ENCODE measurements at places on chromosomes 1 and 21.

DNA sequence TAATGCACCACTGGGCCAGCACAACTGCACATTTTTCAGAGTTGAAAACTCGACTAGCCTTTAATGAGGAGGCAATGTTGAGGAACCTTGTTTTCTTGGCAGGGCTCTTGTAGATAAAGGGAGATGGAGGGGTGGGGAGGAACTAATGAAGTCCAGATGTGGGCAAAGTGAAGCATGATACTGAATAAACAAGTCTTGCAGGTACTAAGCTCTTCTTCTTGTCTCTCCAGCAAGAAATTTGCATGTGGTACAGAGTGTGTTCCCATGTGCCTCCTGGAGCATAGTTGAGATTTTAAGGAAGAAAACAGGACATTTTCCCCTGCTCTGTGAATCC is 47.0 kb downstream of the PLPP3 start:
- no peak for DNase-seq

DNA sequence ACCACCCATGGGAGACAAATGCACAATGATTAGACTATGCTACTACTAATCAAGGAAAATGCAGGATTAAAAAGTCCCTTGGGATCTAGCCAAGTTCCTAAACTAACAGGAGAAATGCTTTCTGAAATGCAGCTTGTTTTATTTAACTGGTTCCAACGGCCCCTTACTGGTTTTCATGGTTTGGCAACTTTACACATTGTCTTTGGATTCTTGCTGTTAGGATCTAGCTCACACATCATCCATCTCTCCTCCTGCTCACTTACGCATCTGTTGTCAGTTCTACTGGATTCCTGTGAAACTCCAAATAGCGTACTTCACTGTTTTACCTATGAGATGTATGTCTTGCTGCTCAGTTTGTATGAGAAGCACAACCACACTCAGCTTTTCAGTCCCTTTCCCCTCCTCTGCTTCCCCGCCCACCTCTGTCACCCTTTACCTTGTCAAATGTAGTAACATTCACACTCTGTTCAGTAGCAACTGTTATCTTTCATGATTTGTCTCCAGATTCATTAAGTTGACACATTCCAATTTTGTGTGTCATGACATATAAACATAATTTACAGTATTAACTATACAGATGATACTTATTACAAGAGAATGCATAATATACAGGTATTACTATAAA is 130.1 kb downstream of the SIM2 start:
- no peak for DNase-seq

DNA sequence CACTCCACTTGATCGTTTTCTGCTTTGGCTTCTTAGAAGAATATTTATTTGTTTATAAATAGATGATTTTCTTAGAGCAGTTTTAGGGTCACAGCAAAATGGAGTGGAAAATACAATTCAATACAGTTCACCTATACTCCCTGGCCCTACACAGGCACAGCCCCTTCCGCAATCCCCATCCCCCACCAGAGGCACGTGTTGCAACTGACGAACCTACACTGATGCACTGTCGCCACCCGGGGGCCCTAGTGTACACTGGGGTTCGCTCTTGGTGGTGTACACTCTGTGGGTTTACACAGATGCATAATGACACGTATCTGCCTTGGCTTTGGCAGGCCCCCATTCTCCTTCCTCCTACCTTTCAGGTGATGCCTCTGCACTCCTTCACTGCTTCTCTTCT is 8.0 kb downstream of the ECHDC2 start:
- DNase-seq: no peak

GRCh38 chr1:47901001-47901575 is 96.1 kb downstream of the TRABD2B start:
- no peak for DNase-seq

DNA sequence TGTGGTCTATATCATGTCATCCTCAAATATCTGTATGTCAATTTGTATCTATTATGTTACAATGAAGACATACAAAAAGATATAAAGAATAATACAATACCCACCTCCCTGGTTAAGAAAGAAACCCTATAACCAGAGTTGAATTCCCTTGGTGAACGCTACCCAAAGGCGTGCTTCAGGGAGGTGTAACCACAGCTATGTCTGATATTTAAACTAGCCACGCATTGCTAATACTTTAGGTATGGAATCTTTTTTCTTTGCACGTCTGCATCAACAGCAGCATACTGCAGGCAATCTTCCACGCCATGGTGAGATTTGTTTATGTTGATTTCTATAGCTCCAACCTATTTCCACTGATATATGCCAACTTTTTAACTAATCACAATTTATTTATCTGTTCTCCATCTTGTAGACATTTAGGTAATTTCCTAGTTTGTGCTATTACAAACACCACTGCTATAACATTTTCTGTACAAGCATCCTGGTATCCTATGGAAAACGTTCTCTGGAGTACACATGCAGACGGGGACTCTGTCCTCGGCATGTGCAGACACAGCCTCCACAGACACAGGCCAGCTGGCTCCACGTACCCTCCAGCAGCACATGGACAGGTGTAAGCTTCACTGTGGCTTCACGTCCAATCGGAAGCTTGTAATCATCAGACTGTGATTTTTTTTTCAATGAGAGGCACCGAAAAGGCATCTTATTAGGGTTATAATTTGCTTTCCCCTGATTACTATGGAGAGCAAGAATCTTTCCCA is 58.5 kb downstream of the HSF2BP start:
- no peak for DNase-seq

GRCh38 chr1:154730259-154730658 is 122.3 kb upstream of the ADAR start:
- no peak for DNase-seq

- DNase-seq: no peak
Measured at GRCh38 chr1:200154069-200154767, 126.7 kb downstream of the NR5A2 start.

- DNase-seq: no peak
Measured at GRCh38 chr1:57882072-57882471, 458.2 kb upstream of the DAB1 start.

- DNase-seq: no peak
Measured at GRCh38 chr1:244968881-244969280, 104.5 kb upstream of the HNRNPU start.

DNA sequence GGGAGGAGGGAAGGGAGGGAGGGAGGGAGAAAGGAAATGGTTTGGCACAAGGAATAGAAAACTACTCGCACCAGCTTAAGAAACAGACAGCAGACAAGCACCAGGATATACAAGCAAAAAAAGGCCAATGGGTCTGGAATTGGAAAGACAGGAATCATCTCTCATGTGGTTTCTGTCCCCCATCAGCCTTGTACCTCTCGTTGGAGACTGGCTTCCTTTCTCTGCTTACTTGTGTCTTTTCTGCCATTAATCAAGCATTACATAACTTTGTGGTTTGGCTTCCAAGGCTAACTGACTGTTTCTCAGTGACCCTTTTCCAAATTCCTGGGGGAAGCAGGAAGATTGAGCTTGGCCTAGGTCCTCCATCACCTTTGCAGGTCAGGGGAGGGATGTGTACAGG is 11.8 kb upstream of the RALGPS2 start:
- DNase-seq: no peak

GRCh38 chr1:27624467-27625178 is 10.4 kb downstream of the FGR start:
- no peak for DNase-seq

GRCh38 chr21:41673596-41674335 is 93.1 kb downstream of the RIPK4 start:
- no peak for DNase-seq

- no peak for DNase-seq
Measured at GRCh38 chr1:24536391-24536840, 19.5 kb upstream of the NCMAP start.

GRCh38 chr1:203112475-203112874 is 15.1 kb upstream of the ADORA1 start:
- no peak for DNase-seq

DNA sequence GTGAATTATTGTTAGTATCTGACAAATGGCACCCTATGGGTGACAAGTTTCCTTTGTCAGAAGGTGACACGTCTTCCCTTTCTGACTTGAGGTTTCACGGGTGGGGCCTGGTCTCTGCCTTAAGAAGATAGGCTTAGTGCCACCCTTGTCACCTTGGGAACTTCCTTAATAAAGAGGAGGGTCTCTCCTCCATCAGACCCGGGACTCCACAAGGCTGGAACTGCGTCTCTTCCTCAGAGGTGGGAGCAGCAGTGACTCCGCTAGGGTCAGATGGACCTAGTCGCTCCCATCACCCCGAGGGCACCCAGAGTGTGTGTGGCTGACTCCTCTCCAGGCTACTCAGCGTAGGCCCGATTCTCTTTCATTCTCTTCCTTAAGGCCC is 774 bp upstream of the WDTC1 start:
- DNase-seq: no peak

DNA sequence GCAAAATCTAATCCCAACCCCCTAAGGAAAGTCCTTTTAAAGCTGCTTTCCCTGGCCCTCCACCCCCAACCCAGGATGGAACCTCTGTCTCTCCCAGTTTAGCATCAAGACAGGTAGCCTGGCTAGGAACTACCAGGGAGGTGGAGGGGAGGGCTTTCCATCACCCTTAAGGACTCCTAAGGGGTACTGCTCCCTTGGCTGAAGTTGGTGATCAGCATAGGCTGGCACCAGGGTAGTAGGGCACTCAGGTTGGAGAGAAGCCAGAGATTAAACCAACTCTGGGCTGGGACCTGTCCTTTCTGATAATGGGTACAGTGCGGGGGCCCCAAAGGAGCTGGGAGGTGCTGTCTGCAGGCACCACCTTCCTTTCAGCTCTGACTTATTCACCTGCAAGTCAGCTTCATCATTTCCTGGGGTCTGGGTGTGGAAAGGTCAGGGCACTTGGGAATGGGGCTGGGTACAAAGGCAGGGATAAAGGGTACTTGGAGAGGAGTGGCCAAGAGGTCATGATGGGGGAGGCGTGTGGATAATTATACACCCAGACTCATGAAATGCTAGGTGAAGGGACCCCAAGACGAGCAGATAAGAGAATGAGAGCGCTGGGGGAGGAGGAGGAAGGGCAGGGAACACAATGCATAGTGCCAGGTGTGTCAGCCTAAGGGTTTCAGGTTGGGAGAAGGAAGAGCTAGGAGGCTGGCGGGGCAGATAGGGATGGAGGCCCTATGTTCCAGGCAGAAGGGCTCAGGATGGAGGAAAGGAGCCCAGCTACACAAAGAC is 1.2 kb downstream of the ARHGEF2 start:
- no peak for DNase-seq

DNA sequence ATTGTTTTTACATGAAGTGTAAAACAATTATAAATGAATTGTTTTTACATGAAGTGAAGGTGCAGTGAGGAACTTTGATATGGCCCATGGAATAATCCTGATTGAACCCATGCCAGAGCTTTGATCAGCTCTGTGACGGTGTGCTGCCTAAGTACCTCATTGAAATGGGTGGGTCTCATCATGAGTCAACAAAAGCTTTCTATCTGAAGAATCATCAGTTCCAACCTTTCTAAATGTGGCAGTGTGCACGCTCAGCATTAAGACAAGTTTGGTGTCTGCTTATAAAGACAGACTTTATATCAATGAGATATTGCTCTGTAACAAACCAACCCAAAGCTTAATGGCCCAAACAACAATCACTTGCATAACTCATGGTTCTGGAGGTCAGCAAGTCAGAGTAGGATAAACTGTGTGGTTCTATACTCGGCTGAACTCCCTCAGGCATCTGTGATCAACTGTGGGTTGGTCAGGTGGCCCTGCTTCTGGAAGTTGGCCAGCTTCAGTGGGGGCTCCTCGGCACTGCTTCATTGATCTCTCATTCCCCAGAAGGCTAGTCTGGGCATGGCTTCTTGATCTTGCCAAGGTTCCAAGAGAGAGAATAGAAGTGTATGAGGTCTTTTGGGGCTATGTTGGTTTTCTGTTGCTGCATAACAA is 258.0 kb downstream of the LTN1 start:
- DNase-seq: no peak

DNA sequence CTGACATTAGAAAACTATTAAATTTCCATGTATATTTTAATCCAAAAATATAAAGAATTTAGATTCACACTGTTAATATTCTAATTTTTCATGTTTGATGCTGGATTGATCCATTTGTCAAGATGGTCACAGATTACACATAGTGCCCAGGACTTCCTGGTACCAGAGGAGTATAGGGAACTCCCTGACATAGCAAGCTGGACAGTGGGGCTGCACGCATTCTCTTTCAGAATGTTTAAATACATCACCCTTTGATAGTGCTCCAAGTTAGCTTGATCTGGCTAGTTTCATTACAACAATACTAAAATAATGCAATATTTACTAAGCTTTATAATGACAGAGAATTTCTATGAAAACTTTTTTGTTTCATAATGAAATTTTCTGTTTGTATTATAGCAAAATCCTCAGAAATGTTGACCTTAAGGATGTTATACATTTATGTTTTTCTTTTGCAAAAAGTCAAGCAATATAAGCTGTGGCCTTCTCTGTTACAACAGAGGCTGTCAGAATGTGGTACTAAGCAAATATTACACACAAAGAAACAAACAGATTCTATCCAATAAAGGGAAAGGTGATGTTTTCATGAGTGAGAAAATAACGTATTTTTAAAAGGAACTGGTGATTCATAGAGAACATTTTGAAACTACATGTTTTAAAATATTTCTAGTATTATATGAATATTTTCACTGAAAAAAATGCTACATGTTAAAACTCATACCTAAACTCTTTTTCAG is 84.7 kb downstream of the SLC35F3 start:
- no peak for DNase-seq

DNA sequence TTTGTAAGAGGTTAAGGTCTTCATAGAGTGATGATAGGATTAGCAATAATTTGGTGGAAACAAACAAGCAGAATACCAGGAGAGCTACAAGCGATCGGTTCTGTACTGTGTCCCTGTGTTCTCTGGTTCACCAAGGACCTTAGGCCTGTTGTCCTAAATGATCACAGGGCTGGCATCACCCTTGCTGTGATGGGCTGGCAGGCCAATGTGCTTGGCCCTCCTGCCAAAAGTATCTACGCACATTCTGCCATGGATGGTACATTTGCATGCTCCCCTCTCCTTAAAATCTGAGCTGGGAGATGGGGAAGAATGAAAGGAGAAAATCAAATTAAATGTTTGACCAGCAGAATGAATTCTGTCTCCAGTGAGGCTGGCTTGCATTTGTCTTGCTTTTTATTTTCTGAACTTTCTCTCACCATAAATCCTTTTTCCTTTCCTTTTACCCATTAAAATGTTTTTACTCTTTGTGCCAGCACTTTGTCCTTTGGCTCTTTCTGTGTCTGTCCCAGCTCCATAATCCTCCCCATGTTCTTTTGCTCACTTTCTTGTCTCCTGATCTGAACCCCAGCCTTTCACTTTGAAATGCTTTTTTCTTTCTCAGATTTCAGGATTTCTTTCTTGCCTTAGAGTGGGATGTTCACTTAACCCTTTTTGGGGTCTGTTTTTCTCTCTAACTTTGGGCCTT is 51.7 kb downstream of the PBX1 start:
- DNase-seq: no peak

GRCh38 chr21:22898051-22898665 is 1899.9 kb downstream of the NCAM2 start:
- no peak for DNase-seq

DNA sequence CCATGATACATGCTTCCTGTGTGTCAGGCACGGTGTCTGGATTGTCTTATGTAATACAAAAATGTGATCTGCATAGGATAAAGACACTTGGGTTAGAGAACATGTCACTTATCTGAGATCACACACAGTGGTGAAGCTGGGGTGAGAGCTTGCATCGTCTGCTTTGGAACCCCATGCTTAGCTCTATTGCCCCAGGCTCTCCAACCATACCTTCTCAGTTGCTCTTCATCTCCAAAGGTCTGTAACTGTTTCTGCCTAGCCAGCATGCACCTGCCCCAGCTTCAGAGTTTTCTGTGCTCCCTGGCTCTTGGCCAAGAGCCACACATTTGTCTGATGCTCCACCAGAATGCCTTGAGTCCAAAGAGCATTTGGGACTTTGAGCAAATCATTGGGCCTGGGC is 93.9 kb upstream of the COG2 start:
- DNase-seq: no peak

Data from RWPE2 (cell line).